ENCODE measurements at places on chromosomes 5 and 9. TPM values are rescaled to one million over a fixed set of nuclear protein-coding genes. Genes with fewer than 3 reads are reported as not detected.

DNA sequence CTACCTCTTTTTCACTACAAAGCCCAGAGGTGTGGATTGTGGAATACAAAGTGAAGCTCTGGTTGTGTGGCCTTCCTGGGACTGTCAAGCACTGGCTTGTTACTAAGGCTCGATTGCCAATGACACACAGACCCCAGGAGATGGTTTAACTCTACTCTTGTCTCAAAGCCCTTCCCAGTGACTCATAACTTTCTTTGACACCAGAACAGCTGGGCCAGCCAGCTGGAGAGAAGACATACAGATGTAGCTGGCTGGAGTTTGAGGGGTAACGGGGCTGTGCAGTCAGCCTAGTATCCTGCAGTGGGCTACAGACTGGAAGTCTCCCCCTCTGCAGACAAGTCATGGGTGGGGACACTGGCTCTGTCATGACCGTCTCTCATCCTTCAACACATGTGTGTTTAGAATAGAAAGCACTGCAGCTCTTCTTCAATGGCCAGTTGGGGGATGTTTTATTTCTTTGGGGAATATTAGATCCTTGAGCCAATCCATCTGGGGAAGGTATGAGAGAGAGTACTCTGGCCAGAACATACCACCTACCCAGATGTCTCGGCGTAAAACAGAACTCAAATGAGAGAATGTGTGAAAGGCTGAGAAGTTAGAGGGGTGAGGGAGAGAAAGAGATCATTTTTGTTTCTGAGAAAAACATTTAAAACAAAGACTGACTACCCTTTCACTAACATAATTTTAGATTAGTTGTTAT, 53.3 kb downstream of the SEMA6A start:
- no peaks in the 10 kb centered on the region for H3K36me3 ChIP-seq
- no peak overlapping the region for H3K4me3 ChIP-seq
- no peak overlapping the region for H3K27ac ChIP-seq
- no peaks in the 10 kb centered on the region for H3K4me1 ChIP-seq
- no peaks in the 10 kb centered on the region for H3K27me3 ChIP-seq
- DNase-seq: no peak

- H3K27ac ChIP-seq: no peak overlapping the region
- DNase-seq: no peak
- H3K27me3 ChIP-seq: no peaks in the 10 kb centered on the region
- H3K36me3 ChIP-seq: no peaks in the 10 kb centered on the region
- H3K4me1 ChIP-seq: no peaks in the 10 kb centered on the region
These were observed 339.3 kb upstream of the NUDT12 start for GRCh38 chr5:103901885-103902284.

Gene BOD1
- polyA plus RNA-seq: 23.0 TPM

DNA sequence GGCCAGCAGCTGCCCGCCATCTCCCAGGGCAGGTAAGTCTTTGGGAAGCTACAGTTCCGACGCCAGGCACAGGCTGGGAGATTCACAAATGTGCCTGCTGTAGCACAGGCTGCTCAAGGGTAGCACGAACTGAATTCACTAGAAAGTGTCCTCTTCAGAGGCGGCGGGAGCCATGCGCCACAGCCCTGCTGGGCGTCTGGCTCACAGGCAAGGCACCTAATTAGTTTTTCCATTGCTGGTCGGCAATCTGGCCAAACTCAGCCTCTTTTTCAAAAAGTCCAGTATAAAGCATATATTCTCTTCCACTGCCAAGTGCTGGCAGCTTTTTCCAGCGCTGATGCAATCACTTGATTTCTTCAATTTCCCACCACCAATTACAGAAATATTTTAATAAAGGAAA, 128.9 kb upstream of the RAPGEF1 start:
- no peaks in the 10 kb centered on the region for H3K27me3 ChIP-seq
- DNase-seq: no peak

GRCh38 chr5:149730620-149731331, 666 bp downstream of the PPARGC1B start:
- DNase-seq: peak; percentile 51
- H3K36me3 ChIP-seq: no peaks in the 10 kb centered on the region
- H3K27ac ChIP-seq: peak overlapping the region; percentile 67
- peak overlapping the region; percentile 84 for H3K4me3 ChIP-seq
- no peaks in the 10 kb centered on the region for H3K4me1 ChIP-seq

Gene FAM193B
- polyA plus RNA-seq: 4.1 TPM

Gene SLIT3
- not detected for polyA plus RNA-seq

Gene SPACA9
- 2.2 TPM for polyA plus RNA-seq

DNA sequence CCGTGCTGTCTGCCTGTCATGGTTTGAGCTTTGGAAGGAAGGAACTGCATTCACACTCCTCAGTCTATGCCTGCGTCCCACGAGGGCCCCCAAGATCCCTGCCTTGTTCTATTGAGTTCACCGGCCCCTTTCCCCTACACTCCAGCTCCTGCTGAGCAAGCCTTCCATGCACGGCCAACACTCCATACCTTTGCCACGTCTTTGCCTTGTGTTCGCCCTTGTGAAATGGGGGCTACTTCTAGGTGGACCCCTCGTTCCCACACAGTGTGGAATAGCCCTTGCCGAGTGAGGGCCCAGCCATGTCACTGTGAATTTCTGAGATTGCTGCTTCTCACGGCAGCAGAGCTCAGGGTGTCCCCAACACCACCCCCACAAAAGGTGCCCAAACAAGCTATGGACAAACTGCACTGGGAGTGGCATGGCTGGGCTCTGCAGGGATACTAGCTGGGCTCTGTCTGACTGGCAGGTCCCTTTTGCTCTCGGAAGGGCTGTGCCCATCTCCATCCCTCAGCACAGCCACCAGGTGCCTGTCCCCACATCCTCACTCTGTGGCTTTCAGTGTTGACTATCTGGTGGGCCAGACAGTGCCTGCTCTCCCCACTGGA, 67.9 kb upstream of the ADAMTS2 start:
- DNase-seq: no peak
- no peaks in the 10 kb centered on the region for H3K27me3 ChIP-seq
- H3K36me3 ChIP-seq: no peaks in the 10 kb centered on the region

DNA sequence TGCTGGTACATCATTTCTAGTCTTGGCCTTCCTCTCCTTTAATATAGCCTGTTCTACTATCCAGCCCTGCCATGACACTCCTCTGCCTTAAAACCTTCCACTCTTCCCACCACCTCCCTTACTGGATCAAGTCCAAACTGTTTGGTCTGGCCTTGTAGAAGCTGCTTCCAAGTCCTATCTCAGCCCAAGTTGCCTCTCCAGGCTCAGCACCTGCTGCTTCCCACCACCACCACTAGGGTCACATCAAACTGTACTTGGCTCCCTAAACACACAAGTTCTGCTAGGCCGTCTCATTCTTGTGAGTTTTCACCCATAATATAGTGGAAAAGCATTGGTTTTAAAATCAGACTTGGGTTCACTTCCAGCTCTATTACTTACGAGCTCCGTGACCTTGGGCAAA, 1.4 kb downstream of the NDUFA8 start:
- H3K36me3 ChIP-seq: no peaks in the 10 kb centered on the region
- H3K27me3 ChIP-seq: no peaks in the 10 kb centered on the region
- no peak overlapping the region for H3K4me3 ChIP-seq
- peak; percentile 16 for DNase-seq
- H3K4me1 ChIP-seq: peaks cover 7% of the 10 kb centered on the region
- no peak overlapping the region for H3K27ac ChIP-seq

DNA sequence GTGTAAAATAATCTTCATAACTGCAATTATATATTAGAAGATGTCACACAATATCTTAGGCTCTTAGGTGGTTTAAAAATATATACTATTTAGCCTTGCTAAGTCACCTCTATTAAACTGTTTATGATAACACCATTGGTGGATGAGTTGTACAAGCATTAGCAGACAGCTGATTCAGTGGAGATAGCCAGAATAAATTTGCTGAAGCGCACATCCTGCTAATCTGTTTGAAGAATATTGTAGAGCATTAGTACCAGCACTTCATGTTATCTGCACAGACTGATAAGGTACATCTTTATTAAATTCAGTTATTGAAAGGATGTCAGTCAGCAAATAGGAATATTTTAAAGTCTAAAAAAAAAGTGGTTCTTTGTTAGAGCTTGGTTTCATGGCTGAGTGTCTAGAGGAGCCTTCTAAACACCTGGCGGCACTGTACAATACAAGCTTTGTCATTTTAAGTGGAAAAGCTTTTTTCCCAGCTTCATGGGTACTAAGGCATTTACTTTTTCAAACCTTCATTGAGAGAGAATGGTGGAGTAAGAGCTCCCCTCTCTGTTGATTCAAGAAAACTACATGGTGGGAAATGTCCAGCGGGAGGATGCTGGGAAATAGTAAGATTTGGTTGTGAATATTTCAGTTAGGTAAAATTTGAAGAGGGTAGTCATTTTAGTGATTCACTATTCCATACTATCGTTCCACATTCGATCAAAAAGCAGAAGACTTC, 275.1 kb downstream of the SLF1 start:
- DNase-seq: no peak
- H3K27ac ChIP-seq: no peak overlapping the region
- no peak overlapping the region for H3K4me3 ChIP-seq
- no peaks in the 10 kb centered on the region for H3K27me3 ChIP-seq
- H3K36me3 ChIP-seq: no peaks in the 10 kb centered on the region
- no peaks in the 10 kb centered on the region for H3K4me1 ChIP-seq

DNA sequence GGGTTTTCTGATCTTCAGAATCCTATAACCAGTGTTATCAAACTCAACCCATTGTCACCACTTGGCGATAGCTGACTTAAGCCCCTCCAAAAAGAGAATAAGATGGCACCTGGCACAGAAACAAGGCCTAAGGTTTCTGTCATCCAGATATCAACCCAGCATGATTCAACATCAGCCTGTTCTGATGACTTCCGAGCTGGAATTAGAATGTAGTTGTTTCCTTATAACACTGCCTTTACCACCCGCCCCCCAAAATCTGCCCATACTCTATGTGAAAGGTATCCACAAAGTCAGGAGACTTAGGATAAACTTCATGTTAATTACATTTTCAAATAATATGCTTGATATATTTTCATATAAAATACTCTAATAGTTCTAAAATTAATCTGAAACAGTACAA, 5.2 kb downstream of the KLF9 start:
- H3K27ac ChIP-seq: no peak overlapping the region
- no peak for DNase-seq
- H3K36me3 ChIP-seq: peaks cover 14% of the 10 kb centered on the region
- no peak overlapping the region for H3K4me3 ChIP-seq

- H3K27me3 ChIP-seq: no peaks in the 10 kb centered on the region
- H3K36me3 ChIP-seq: no peaks in the 10 kb centered on the region
- no peak overlapping the region for H3K27ac ChIP-seq
- H3K4me1 ChIP-seq: no peaks in the 10 kb centered on the region
- H3K4me3 ChIP-seq: no peak overlapping the region
- no peak for DNase-seq
These were observed 592.4 kb downstream of the KIF4B start for GRCh38 chr5:155605920-155606319.

Gene ZNF883
- polyA plus RNA-seq: 0.76 TPM

GRCh38 chr9:106861640-106862109, 1.3 kb upstream of the ZNF462 start:
- no peak overlapping the region for H3K27ac ChIP-seq
- H3K36me3 ChIP-seq: no peaks in the 10 kb centered on the region
- H3K4me3 ChIP-seq: no peak overlapping the region
- no peak for DNase-seq
- H3K27me3 ChIP-seq: peaks cover 17% of the 10 kb centered on the region
- no peaks in the 10 kb centered on the region for H3K4me1 ChIP-seq

Gene NR5A1
- polyA plus RNA-seq: not detected

GRCh38 chr5:113273948-113274347, 160.8 kb downstream of the TSSK1B start:
- H3K36me3 ChIP-seq: no peaks in the 10 kb centered on the region
- H3K4me1 ChIP-seq: no peaks in the 10 kb centered on the region
- H3K4me3 ChIP-seq: no peak overlapping the region
- DNase-seq: no peak

Gene N4BP3
- polyA plus RNA-seq: 1.1 TPM

GRCh38 chr5:142186857-142187594, 78.4 kb downstream of the NDFIP1 start:
- DNase-seq: no peak
- no peak overlapping the region for H3K27ac ChIP-seq
- H3K36me3 ChIP-seq: no peaks in the 10 kb centered on the region
- H3K4me1 ChIP-seq: no peaks in the 10 kb centered on the region
- H3K4me3 ChIP-seq: no peak overlapping the region
- no peaks in the 10 kb centered on the region for H3K27me3 ChIP-seq

- no peaks in the 10 kb centered on the region for H3K4me1 ChIP-seq
- DNase-seq: no peak
- H3K27me3 ChIP-seq: no peaks in the 10 kb centered on the region
- H3K36me3 ChIP-seq: no peaks in the 10 kb centered on the region
- no peak overlapping the region for H3K27ac ChIP-seq
These were observed 252.5 kb downstream of the TLE4 start for GRCh38 chr9:79824265-79824664.

DNA sequence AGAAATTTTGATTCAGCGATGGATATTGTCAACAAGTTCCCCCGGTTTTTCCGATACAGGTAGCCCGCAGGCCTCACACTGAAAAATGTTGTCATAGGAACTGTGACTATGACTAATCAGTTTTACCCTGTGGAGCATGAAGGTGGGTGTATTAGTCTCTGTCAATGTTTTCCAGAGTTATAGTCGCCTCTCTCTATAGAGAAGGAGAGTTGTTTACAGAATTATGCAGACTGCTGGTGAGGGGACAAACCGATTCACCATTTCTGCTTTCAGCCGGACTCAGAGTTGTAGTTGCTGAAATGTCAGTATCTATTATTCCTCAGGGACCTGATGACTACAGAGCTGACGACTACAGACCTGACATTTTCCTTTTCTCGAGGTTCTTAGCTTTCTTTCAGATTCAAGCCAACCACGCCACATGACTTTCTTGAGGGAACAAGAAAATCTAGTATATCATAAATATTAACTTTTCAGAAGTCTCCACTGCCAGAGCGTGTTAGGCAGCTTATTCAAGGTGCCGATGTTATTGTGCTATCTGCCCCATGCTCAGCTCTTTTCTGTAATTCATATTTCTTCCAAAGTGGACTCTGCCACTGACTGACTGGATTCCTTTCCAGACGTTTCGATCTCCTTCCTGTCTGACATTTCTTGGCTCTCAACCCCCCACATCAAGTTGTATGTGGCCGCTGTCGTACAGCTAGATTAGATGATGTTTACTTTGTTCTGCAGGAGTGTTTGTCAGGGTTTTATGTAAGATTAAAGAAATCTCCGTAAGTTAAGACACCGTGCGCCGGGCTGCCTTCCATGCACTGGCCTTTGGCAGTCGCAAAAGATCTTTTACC, 178.1 kb downstream of the FGF1 start:
- DNase-seq: no peak
- H3K4me1 ChIP-seq: no peaks in the 10 kb centered on the region
- H3K36me3 ChIP-seq: no peaks in the 10 kb centered on the region
- no peak overlapping the region for H3K4me3 ChIP-seq

DNA sequence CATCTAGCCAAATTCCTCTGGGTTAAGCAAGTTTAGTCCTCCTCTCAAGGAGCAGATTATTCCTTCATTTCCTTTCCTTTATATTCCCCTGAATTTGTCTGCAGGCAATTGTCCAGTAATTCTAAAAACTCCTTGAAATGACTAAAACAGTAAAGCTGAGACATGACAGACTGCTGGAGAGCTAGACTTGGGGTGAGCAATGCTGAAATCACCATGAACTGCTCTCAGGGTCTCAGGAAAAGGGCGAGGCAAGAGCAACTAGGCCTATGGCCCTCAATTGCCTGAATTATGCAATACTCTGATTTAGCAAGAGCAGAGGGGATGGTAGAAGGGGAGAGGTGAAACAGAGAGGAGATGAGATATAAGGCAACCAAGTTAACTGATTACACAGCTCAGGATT, 172.9 kb upstream of the NREP start:
- no peaks in the 10 kb centered on the region for H3K36me3 ChIP-seq
- no peak for DNase-seq
- H3K27ac ChIP-seq: no peak overlapping the region
- no peak overlapping the region for H3K4me3 ChIP-seq

- H3K36me3 ChIP-seq: no peaks in the 10 kb centered on the region
- no peaks in the 10 kb centered on the region for H3K4me1 ChIP-seq
- no peak for DNase-seq
- H3K4me3 ChIP-seq: no peak overlapping the region
- H3K27ac ChIP-seq: no peak overlapping the region
These were observed 50.4 kb downstream of the PDE6A start for GRCh38 chr5:149894237-149894636.

Gene MROH2B
- not detected for polyA plus RNA-seq

Measured in naive thymus-derived CD4-positive, alpha-beta T cell (primary cell).